ENCODE measurements at places on chromosomes 11 and 22.

DNA sequence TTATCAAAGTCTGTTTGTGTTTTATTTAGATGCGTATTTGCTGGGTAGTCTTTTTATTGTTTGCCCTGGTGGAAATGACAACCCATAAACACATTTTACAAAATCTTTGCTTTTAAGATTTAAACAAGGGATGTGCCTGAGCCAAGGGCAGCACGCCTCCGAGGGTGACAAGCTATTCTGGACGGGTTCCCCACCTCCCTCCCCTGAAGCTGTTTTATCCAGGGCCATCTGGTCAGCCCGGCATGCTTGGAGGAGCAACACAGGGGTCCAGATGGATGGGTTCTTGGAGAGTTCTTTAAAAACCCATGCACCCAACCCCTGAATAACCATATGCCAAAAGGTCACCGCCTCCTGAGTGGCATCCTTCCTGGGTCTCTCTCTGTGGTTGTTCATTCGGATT lies 408.9 kb downstream of the OPCML start:
- no peak for DNase-seq

- DNase-seq = no peak
Measured at GRCh38 chr22:27580311-27580897, 221.2 kb downstream of the MN1 start.

DNA sequence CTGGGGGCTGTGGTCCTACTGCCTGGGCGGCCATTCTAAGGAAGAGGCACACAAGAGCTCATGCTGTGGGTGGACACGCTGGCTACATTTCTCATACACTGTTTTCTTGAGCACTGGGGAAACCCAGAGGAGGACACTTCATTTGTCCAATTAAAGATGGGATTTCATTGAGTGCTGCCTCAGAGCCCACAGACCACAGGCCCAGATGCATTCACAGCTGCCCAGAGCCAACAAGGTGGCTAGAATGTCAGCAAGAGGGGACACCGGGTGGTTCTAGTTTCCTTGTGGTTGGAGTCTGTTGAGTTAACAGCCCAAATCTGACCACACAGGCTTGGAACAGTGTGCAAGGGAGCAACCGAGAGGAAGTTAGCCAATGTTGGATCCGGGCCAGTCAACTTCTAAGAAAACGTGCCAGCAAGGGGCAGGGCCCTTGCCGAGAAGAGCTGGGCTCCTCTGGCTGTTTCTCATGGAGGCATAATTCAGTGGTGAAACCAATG lies 35.0 kb upstream of the SORL1 start:
- no peak for DNase-seq

GRCh38 chr22:44407987-44408828 lies 89.8 kb downstream of the RTL6 start:
- DNase-seq = no peak

DNA sequence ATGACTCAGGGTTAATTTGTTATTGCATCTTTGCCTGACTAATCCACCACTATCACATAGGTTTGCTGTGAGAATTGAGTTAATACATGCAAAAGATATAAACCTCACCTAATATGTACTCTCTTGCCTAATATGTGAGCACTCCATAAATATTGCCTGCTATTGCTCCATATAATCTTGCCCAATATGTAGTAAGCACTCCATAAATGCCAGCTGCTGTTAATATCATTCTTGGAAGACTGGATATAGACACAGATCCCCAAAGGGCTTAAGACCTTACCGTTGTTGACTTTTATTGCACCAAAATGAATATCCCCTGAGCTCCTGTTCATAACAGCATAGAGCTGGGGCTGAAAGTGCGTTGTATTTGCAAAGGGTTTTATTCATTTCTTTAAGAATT lies 27.0 kb upstream of the LRRC55 start:
- DNase-seq = no peak

DNA sequence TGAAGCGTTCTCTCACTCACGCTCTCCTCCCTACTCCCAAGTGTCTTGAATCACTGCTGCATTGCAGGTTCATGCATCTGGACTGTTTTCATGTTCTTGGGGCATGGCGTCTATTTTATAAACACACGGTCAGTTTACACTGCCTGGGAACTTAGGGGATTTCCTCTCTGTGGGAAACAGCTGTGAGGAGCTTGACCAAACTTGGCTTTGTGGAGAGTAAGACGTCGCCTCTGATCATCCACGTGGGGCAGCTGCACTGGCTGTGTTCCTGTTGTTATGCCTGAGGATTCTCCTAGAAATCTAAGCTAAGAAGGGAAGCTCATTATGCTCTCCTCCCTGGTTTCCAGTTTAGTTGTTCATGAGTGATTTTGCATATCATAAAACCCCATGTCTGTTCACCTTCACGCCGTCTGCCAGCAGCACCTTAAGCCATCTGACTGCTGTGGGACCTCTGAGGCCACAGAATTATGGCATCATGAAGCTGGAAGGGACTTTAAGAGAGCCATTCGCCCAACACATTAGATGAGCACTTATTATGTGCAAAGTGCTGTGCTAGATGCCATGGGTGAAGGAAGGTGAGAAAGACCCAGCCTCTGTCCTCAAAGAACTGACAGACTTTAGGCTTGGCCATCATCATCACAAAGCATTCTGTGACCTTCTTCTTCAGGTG lies 38.8 kb upstream of the POU2AF1 start:
- DNase-seq = no peak

DNA sequence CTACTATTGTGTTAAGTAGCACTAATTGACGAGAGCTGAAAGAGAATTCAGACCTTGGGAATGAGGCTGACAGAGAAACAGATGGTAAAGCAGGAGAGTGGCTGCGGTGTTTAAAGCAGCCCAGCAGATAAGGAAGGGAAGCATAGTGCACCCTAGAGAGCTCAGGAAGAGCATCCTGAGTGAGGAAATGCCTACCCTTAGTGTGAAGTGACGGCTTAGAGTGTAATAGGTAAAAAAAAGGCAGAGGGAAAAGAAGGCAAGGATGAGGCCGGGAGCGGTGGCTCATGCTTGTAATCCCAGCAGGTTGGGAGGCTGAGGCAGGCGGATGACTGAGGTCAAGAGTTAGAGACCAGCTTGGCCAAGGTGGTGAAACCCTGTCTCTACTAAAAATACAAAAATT lies 22.4 kb upstream of the ETS1 start:
- DNase-seq = no peak

DNA sequence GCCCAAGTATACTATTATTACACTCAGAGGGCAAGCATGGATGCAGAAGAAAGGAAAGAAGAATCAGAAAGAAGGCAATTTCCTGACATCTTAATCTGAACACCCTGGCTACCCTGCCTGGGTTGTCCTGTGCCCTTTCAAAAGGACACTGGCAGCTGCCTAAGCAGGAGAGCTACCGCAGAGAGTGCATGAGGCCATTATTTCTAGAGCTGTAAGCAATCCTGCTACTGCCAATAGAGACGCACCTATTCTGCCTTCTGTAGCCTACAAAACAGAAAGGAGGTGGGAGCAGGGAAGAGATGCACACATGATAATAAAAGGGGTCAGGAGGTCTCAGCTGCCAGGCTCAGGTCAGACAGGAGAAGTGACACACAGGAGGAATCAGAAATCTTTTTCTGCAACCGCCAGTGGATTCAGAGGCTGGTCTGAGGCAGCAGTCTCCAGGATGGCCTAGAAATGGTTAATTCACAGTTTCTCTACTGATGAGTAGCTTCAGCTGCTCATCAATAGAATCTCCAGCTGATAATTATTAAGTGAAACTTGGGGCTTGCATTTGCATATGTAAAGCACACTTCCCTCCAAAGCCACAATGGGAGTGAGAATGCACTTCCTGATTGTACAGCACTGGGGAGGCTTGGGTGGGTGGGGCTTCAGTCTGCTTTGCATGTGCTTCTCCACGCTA lies 253.9 kb downstream of the LARGE1 start:
- DNase-seq = no peak

- no peak for DNase-seq
Measured at GRCh38 chr11:63694596-63694995, 13.3 kb downstream of the RTN3 start.

DNA sequence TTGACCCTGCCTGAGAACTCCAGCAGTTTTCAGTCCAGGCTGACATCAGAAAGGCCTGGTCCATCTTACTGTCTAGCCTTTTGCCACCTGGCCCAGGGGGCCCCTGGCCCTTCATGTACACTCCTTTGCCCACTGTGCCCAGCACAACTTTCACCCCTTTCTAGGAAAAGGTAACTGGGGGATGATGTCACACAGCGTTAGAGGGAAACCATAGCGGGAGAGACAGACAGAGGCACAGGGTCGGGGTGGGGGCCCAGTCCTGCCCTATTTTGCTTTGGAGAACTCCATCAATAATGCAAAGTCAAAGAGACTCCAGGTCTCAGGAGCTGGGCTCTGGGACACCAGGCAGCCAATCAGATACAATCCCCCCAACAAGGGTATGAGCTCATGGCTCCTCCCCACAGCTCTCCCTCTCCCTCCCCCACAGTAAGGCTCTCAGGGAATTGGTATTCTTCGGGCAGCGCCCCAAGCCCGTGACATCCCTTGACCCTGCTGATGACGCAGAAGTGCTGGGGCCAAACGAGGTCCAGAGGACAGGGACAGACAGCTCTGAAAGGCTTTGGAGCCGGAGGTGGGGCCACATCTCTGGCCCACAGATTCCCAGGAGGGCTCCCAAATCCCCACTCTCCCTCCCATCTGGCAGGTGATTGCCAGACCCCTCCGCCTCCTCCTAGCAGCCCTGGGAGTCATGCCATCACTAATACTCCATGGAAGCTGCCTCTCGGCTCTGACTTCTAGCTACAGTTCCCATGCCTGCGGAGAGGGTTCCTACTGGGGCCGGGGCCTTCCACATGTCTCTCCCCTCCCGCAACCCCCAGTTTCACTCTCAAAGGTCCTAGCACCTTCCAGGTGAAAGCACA lies 5.9 kb downstream of the USP2 start:
- DNase-seq = no peak

- no peak for DNase-seq
Measured at GRCh38 chr11:1878137-1879031, 13.3 kb downstream of the PRR33 start.

DNA sequence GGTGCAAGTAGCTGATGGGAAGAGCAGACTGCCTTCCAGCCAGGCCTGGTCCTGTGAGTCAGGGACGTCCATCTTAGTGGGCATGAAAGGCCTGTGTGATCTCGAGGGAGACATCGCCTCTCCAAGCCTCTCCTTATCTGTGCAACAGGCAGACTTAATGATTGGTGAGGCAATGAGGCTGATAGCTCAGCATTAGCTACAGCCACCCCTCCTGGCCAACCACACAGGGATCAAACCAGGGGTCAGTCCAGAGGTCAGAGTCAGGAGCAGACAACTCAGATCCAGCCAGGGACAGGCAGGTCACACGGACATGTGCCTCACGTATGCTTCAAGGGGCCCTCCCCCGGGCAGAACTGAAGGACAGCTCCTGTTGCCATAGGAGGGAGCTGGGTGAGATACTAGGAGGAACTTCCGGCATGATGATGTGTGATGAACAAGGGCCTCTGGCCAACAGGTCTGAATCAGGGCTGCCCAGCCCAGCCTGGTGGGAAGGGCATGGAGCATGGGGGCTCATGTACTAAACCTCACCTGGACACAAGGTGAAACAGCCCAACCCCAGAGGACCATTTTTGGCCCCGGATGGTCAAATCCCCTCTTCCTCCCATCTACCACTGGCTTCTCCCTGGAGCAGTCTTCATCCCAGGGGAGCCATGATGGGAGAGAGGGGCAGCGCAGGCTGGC lies 2.8 kb upstream of the APOC3 start:
- DNase-seq = no peak

DNA sequence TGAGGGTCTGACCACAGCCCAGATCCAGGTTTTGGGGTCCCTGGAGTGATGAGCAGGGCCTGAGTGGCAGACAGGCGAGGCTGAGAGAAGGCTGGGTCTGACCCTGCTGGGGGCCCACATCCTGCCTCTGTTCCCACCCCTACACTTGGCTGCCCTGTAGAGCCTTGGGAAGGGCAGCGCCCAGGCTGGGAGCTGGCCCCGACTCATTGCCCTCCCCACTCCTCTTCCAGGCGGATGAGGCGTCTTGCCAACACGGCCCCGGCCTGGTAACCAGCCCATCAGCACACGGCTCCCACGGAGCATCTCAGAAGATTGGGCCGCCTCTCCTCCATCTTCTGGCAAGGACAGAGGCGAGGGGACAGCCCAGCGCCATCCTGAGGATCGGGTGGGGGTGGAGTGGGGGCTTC lies 4.9 kb downstream of the DERL3 start:
- no peak for DNase-seq

DNA sequence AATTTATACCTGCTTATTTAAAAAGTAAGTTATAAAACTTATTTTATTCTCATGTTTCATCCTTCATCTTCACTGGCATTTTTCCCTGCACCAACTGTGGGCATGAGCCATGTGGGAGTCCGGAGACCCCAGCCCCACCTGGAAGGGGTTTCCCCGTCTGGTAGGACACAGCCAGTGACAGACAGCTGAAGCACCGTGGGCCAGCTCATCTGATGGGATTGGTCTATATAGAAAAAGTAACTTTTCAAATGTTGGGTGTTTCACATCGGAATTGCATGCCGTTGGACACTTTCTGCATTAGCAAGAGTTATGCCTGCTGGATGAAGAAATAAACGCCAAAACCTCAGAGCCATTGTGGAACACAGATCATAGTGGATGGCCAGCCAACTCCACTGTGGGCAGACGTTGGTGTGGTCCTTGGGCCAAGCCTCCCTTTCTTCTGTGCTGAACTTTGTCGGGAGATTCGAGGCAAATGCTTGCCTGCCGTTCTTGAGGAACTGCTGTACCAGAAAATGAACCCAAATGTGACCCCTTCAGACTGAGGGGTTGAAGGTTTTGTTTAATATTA lies 1329.3 kb downstream of the TBC1D22A start:
- no peak for DNase-seq

GRCh38 chr11:42225664-42226063 lies 766.2 kb upstream of the LRRC4C start:
- DNase-seq = no peak

DNA sequence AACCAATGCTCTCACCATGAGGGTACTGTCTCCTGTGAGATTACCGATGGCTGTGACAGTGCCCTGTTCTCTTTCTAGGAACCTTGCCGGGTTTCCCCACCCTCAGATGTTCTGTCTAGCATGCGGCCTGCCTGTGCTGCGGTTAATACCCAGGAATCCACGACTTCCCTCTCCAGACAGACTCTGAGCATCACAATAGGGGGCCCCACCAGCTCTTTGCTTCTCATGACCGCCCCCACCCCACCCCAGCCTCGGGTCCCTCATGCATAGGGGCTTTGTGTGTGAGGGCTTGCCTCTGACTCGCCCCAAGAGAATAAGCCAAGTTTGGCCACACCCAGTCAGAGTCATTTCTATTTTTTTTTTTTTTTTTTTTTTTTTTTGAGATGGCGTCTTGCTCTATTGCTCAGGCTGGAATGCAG lies 10.3 kb downstream of the PARVG start:
- no peak for DNase-seq

DNA sequence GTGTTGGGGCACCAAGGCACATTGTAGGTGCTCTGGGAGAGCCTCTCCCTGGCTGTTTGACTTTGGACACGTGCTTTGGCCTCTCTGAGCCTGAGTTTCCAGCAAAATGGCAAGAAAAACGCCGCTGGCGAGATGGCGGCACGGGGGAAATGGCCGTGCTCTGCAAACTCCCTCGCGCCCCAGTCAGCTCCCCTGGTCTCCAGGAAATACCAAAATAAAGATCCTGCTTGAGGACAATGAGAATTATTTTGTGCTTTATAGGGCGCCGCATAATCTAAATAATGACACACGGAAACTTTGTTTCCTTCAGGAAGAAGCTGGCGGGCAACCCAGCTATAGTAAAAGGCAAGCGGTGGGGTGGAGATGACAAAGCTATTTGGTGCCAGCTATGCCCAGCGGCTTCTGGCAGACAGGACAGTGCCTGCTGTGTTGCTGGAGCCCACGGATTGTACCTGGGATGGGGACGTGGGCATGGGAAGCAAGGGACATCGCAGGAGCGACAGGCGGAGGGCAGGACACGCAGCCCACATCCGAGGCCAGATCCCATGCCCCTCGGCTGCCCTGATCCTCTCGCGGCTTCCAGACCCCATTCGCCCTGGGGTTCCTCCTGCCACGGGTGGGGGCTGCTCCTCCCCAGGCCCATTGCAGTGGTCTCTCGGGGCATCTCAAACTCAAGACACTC lies 26.3 kb upstream of the RFPL3 start:
- DNase-seq = no peak

All from stimulated activated CD4-positive, alpha-beta T cell treated with anti-CD3 and anti-CD28 coated beads, Interleukin-1b, Interleukin-23, amount 100 ng/mL, for 24 hours (primary cell).